ENCODE measurements at places on chromosomes 6 and 20. TPM values are rescaled to one million over a fixed set of nuclear protein-coding genes. Genes with fewer than 3 reads are reported as not detected.

ADGB gene
- 0.10 TPM for total RNA-seq

MSH5 gene
- total RNA-seq: 9.6 TPM

CDH26 gene
- 3.4 TPM for total RNA-seq

GMNN gene
- total RNA-seq: 19.2 TPM

SLC17A3 gene
- not detected for total RNA-seq

FERMT1 gene
- total RNA-seq: 5.5 TPM

HAO1 gene
- total RNA-seq: not detected

NT5DC1 gene
- 6.8 TPM for total RNA-seq

RAET1E gene
- total RNA-seq: 8.8 TPM

LTB gene
- 1.7 TPM for total RNA-seq

OTOR gene
- 0.21 TPM for total RNA-seq

ZNF311 gene
- 1.5 TPM for total RNA-seq

MAPK13 gene
- total RNA-seq: 12.2 TPM

PSMF1 gene
- 46.9 TPM for total RNA-seq

PNPLA1 gene
- total RNA-seq: not detected

FABP7 gene
- total RNA-seq: 4.8 TPM

HTR1E gene
- not detected for total RNA-seq

HLA-DPA1 gene
- total RNA-seq: 15.6 TPM

TDRD6 gene
- total RNA-seq: 1.4 TPM

Measured in tongue (tissue), 3 donors.